Activated naive CD8-positive, alpha-beta T cell treated with anti-CD3 and anti-CD28 coated beads, Interleukin-2, amount 50 U/mL, for 16 hours (primary cell): ENCODE measurements at places on chromosomes 7 and 10.

GRCh38 chr10:7605565-7606295 is 61.0 kb downstream of the ITIH5 start:
- DNase-seq, result no peak

DNA sequence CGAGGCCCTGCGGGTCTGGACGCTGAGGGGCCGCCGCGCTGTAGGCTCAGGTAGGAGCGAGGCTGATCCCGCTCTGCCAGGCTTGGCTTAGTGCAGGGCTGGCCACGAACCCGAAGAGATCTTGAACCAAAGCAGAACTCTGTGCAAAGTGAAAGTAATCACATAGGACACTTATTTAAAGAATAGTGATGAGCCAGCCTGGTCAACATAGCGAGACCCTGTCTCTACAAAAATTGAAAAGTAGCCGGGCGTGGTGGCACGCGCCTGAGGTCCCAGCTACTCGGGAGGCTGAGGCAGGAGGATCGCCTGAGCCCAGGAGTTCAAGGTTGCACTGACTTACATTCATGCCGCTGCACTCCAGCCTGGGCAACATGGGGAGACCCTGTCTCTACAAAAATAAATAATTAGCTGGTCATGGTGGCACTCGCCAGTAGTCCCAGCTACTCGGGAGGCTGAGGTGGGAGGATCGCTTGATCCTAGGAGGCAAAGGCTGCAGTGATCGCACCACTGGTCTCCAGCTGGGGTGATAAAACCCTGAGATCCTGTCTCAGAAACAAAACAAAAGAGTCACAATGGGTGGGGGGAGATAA is 541 bp downstream of the ZSCAN25 start:
- no peak for DNase-seq

GRCh38 chr10:126997801-126998590 is 92.8 kb downstream of the DOCK1 start:
- DNase-seq, result no peak

GRCh38 chr7:53094827-53095226 is 59.4 kb downstream of the POM121L12 start:
- no peak for DNase-seq

GRCh38 chr7:22296265-22296566 is 60.7 kb downstream of the RAPGEF5 start:
- no peak for DNase-seq

DNA sequence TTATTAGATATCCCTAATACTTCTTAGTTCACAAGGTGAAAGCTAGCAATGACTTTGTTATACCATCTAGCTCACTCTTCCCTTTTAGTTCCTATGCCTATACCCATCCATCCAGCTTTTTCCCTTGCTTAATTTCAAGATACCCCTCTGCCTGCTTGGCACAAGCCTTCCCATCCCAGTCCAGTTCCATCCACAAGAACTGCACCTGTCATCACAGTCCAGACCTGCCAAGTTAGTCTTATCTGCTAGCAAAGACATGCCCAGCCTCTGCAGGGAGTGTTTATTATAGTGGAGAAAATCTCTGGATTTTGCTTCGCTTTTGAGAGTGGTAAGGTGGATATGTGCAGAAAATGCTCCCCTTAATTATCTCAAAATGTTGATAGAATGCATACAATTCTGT is 158.2 kb downstream of the ST7 start:
- DNase-seq, result no peak

DNA sequence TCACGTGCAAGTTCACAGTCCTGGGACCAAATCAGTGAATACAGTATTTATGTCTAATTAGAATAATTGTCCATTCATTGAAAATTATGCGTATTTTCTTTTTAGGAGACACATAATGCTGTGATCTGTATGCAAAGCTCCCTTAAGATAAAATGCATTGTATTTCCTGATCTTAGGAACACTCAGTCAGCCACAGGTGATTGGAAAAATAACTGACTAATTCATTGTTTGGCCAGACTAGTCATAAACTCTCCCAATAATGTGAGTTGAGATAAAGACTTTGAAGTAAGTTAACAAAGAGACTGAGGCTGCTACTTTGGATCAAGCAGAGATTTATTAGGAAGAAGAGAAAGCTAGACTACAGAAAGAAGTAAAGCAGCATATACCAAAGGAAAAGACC is 182.2 kb downstream of the GNAI1 start:
- no peak for DNase-seq

DNA sequence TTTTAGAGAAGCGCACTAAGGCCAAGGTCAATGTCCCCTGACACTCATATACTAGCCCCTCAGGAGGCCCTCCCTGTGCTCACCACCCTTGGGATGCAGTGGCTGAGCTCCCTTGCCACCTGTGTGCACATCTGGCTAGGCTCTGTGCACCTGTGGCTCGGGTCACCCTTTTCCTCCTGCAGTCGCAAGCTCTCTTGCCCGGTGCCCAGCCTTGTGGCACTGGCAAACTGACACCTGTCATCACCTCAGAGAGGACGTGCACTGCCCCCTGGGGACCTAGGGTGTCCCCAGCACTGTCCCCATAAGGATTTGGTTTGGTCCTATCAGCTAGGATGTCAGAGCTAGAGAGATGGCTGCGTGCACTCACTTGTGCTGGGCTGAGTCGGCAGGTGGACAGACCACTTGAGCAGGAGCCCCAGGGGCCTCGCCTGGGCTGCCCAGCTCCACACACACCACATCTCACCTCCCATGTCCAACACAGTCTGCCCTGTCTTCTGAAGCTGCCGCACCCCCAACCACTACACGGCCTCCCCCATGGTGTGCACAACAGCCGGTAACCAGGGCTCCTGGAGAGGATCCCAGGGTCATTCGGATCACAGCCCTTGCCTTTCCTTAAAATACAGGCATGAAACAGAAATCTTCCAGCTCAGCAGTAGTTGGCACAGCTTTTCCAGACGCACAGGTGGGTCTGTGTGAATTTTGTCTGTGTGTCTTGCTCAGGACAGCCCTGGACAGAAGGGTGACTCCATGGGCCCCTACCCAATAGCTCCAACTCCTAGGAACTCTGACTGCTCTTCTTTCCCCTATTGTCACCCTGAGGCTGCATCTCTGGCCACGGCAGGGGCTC is 111.0 kb downstream of the GRID1 start:
- DNase-seq, result no peak

DNA sequence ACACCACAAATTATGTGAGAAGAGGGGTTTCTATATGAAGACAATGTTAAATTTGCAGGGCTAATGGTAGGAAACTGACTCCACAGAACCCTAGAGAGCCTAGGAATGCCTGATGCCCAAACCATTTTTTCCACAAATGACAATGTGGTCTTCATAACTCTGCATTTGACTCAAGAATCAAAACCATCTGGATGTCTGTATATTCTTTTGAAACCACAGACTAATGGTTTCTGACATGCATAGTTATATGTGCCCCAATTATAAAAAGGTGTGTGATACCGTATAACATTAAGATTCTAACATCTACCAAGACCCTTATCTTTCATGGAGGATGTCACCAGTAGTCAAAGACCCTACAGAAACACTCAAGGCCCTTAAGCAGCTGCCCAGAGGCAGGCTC is 20.3 kb downstream of the SEC61G start:
- no peak for DNase-seq

GRCh38 chr10:23019633-23020032 is 75.7 kb upstream of the MSRB2 start:
- DNase-seq, result no peak

DNA sequence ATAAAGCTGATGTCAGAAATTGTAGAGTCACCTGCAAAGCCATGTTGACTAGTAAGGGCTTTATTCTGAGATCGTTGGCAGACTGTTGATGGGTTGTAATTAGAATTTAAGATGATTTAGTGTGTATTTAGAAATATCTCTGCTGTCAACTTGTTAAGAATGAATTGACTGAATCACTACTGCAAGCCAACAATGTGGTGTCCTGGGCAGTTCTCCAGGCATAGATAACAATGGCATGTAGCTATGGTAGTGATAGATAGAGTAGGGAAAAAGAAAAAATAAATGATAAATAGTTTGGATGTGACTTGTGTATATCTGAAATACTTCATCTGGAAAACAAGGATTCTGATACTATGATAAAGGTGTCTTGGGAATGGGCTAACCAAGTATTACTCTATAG is 640.2 kb downstream of the ARL4A start:
- no peak for DNase-seq

GRCh38 chr10:118568327-118568848 is 27.1 kb downstream of the PRLHR start:
- DNase-seq, result no peak

- no peak for DNase-seq
These were observed 884 bp downstream of the ICA1 start for GRCh38 chr7:8260871-8261694.

DNA sequence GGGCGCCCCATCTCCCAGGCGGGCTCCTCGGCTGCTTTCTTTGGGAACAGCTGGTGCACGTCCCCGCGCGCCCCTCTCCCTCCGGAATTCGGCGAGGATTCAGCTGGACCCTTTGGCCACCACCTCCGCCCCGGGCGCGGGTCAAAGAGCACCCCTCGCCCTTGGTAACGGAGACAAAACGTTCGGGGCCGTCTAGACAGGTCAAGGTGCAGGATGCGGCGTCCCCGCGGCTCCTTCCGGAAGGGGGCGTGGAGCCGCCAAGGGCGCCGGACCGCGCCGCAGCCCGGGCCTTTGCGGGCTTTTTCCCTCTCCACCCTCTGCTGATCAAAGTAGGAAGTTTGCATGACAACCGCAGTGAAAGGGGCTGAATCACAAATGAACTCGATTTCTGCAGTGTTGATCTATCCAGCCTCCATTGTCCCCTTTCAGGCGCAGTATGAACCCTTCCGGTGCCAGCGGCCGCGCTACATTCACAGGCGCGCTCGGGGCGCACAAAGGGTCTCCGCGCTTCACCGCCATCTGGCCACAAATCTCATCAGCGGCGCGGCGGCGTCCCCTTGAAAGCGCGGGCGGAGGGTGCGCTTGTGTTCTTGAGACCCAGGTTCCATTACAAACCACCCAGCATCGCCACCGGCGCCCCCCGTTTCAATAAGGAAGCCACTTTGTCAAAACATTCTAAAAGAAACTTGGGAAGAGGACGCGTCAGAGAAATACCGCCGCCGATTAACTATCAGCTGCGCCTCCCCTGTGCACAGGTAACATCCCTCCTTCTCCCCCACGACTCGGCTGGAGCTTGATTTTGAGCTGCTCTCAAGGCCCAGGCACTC is 36.4 kb downstream of the CNPY1 start:
- DNase-seq, result no peak

DNA sequence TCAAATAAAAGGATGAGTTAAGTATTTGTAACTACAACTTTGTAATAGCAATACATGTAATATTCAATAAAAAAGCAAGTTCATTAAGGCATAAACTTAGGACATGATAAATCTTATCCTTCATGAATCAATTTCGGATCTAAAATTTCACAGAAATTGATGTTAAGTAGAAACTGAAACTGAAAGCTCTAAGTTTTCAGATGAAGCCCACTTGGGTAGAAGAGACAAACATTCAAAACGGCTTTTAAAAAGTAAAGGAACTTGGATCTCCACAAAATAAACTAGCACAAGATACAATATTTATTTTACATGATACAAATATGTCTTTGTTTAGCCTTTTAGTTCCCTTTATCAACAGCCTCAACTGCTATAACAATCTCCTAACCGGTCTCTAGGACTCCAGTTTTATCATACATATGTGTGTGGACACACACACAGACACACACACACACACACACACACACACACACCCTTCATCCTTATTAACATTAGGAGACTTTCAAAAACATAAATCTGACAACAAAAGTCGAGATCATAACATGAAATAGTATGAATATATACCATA is 83.7 kb downstream of the USP6NL start:
- DNase-seq, result no peak

GRCh38 chr7:128731184-128731583 is 8.0 kb upstream of the CALU start:
- no peak for DNase-seq

DNA sequence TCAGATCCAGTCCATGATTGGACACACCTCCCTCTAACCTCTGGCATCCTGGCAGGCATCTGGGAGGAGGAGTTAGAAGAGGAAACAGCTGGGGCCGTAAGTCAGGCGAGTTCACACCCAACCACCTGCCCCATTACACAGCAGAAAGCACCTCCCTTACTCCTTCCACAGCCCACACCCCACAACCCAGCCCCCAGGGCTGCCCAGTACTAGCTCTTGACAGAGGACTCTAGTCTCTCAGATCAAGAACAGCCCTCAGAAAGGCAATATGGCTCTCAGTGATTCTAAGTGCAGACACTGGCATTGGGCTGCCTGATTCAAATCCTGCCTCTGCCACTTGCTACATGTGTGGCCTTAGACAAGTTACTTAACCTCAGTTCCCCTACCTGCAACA is 34.1 kb downstream of the KCNMA1 start:
- no peak for DNase-seq

- DNase-seq, result no peak
These were observed 5.9 kb downstream of the PITRM1 start for GRCh38 chr10:3166496-3167290.

- DNase-seq, result no peak
These were observed 982.0 kb downstream of the SORCS1 start for GRCh38 chr10:106182542-106182941.

DNA sequence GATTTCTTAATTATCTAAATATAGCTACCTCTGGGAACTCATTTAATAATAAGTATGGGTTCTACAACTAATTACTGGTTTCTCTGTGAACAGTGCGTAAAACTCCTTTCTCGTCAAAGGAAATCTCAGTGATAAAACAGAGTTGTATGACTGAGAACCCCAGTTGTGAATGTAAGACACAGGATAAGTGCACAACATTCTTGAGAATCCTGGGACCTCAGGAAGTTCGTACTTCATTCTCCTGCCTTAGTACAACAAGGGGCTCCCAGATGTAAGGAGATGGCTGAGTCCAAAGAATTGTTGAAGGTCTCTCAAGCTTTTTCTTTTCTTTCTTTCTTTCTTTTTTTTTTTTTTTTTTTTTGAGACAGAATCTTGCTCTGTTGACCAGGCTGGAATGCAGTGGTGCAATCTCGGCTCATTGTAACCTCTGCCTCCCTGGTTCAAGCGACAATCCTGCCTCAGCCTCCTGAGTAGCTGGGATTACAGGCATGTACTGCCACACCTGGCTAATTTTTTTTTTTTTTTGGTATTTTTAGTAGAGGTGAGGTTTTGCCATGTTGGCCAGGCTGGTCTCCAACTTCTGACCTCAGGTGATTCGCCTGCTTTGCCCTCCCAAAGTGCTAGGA is 12.5 kb downstream of the DENND10 start:
- DNase-seq, result no peak
